ENCODE measurements at places on chromosomes 5 and 9.

- no peak for DNase-seq
Observed at GRCh38 chr9:129414993-129415941, 205.6 kb downstream of the C9orf50 start.

DNA sequence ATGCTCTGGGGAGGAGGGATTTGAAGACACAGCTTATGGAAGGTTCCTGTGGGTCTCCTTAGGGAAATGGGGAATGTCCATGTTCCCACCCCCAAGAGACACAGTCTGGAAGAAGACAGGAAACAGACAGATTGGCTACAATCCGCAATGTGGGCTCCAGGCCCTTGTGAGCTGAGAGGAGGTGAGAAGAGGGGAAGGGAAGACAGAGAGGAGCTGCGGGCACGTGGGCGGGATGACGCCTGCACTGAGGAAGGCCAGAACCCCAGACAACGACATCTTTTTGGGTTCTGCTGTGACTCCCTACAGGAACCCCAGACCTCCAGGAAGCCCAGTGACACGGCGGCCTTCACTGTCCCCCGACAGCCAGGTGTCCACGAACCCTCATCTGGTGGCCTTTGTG lies 29.9 kb upstream of the NKD2 start:
- no peak for DNase-seq

DNA sequence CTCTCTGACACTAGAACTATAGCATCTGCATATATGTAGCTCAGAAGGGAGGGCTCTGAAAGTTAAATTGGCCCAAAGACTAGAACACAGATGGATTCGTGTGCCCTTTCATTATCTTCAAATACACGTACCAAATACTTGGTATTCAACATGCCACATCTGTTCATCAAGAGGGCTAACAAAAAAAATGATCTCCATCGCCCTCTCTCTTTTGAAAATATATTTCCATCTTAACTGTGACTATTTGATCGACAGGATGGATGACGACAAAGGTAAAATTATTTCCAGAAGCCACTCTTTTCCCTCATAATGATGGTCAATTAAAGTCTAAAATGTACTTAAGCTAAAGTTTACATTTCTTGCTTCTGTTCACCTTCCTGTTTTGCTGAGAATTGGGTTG lies 77.0 kb downstream of the SEMA6A start:
- no peak for DNase-seq

GRCh38 chr9:116147821-116148220 lies 5.8 kb upstream of the PAPPA start:
- DNase-seq: peak; percentile 11

- no peak for DNase-seq
Observed at GRCh38 chr9:4082948-4083347, 216.9 kb downstream of the GLIS3 start.

All from fibroblast of pulmonary artery (primary cell).